ENCODE measurements at places on chromosomes 5 and 9.

DNA sequence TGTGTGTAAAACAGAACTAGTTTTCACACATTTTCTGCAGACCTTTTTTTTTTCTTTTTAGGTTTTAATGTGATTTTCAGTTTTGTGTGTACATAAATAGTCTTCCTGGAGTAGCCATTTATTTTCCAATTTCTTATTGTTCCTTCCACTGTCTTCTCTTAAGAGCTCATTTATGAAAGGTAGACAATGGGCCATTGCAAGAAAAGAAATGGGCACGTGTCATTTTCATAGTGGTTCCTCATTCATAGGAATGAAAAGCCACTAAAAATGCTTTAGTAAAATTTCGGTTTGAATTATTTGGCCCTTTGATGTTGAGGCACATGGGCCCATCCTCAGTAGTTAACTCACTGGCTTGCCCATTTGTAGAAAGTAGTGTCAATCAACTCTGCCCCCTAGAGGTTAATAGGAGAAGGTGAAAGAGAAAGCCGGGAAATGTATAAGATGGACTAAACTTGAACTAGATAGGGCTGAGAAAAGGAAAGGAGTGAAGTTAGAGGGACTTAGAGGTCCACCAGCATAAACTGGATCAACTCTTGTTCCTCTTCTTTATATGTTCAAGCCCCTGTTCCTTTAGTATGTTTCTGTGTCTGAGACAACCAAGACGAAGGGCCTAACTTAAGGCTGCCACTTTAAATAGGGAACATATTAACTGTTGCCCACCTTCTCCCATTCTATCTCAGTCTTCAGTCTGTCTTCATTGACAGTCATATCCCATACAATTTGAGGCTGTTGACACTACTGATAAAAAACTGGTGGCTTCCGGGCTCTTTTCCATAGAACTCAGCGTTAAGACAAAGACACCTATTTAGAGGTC, 72.6 kb downstream of the SMARCA2 start:
- DNase-seq = peak; percentile 78

GRCh38 chr9:487429-487828, 272.8 kb downstream of the DOCK8 start:
- DNase-seq = no peak

GRCh38 chr5:91211997-91212713, 171.0 kb downstream of the ARRDC3 start:
- DNase-seq = no peak

- DNase-seq = no peak
Observed at GRCh38 chr9:110105107-110105506, 102.9 kb downstream of the C9orf152 start.

DNA sequence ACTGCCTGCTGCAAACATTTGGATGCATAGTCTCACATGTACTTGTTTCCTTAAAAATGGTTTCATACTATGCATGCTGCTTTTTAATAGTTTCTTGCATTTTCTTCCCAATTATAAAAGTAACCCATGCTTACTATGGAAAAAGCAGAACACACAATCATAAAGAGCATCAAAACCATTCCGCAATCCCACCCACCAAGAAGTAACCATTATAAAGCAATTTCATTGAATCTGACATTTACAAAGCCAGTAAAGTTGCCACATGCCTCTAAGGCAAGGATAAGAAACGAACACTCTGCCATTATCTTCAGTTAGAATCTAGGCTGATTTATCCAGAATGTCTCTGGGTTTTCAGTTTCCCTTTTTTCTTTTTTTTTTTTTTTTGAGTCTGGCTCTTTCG, 92.7 kb upstream of the OSMR start:
- DNase-seq = no peak

DNA sequence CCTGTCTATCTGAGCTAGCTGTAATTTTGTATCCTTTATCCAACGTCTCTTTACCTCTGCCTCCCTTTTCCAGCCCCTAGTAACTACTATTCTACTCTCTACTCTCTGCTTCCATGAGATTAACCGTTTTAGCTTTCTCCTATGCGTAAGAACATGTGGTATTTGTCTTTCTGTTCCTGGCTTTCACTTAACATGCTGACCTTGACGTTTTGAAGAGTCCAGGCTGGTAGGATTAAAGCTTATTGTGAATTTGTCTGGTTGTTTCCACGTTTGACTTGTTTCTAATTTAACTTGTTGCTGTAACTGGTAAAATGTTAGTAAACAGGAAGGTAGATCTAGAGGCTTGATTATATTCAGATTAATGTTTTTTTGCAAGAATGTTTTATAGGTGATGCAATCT, 385.3 kb downstream of the PSAT1 start:
- no peak for DNase-seq

DNA sequence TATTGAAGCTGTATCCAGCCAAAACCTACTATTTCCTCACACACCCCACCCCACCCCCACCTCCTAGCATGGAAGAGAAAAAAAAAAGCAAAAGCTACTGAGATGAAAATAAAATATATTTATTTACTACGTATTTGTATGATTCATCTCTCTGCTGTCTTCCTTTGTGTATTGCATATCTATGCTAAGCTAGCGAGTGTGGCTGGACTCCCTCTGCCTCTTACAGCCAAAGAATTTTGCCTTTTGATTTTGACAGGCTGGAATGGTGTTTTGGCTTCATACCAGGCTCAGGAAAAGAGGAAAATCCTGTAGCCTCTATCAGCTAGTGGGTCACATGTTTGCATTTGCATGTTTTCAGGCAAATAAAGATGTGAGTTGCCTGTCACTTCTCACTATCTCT, 2.2 kb downstream of the ABLIM3 start:
- no peak for DNase-seq

- no peak for DNase-seq
Observed at GRCh38 chr5:39835371-39835770, 410.6 kb upstream of the DAB2 start.

DNA sequence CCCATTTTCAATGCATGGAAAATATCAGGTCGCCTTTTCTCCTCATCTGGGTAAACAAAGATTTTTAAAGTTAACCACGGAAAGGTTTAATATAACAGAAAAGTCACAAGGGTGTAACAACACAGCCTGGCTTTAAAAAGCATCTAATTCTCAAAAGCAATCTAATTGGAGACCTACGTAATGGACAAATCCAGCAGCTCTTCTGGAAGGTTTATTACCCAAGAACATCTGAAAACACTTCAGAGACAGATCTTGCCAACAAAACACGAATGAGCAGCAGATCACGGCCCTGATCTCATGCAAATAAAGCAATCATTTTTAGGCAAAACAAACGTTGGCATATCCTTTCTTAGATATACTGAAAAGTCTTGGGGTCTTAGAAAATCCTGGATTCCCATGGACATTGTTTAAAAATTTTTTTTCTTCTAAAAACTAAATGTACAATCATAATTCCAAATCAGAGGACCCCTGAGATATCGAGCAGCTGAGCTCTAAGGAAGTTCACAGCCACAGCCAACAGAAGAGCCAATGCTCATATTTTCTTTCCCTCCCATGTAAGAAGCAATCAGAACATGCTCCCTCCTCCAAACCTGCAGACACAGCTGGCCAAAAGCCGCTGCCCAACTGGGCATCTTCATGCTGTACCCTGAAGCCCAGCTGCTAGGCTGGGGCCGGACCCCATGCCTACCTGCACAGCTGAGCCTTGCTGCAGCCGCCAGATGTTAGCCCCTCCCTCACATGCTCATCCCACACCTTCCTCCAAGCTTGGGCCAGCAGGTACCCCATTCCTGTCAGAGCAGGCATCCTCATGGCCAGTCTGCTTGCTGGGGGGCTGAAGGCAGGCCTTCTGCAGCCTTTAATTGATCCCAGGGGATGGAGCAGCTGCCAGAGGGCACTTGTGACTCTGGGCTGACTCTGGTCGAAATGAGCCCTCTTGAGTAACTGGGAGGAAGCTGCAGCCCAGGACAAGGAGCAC, 11.2 kb downstream of the ANKS6 start:
- DNase-seq = no peak
